Large intestine (tissue), 12 donors: ENCODE measurements at places on chromosomes 1 and 21. TPM values are rescaled to one million over a fixed set of nuclear protein-coding genes. Genes with fewer than 3 reads are reported as not detected.

The PGLYRP3 gene
- polyA plus RNA-seq, result not detected

GRCh38 chr1:198350456-198350855 is 190.0 kb downstream of the ATP6V1G3 start:
- no peak for DNase-seq

The LRRC71 gene
- 0.28 TPM for polyA plus RNA-seq

GRCh38 chr1:219938706-219939105 is 10.3 kb upstream of the SLC30A10 start:
- no peak for DNase-seq

DNA sequence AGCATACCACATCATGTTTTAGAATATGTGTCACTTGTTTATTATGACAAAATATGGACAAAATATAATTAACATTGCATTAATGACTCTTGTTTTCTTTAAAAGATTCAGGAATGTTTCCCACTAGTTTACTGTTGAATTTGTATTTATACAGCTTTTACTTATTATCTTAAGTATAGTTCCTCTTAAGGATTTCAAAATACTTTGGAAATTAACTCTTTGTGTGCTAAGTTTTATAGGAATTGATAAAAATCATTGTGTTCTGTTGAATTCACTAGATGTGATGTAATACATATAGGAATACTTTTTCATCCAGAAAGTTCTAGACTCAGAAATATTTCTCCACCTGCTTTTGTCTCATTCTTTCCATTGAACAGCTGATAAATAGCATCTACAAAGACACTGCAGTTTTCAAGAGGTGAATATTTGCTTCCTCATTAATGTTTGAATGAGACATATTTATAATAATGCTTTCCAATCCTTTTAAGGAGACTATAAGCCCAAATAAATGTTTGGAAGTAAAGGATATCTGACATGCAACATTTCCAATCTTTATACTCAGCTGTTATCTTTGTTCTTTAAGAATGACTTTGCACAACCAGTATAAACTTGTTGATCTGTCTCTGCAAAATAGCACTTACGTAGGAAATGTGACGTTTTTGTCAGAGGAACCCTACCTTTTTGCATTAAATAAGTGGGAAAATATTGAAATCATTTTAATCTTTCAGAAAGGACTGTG is 38.4 kb upstream of the SAMSN1 start:
- DNase-seq, result no peak

DNA sequence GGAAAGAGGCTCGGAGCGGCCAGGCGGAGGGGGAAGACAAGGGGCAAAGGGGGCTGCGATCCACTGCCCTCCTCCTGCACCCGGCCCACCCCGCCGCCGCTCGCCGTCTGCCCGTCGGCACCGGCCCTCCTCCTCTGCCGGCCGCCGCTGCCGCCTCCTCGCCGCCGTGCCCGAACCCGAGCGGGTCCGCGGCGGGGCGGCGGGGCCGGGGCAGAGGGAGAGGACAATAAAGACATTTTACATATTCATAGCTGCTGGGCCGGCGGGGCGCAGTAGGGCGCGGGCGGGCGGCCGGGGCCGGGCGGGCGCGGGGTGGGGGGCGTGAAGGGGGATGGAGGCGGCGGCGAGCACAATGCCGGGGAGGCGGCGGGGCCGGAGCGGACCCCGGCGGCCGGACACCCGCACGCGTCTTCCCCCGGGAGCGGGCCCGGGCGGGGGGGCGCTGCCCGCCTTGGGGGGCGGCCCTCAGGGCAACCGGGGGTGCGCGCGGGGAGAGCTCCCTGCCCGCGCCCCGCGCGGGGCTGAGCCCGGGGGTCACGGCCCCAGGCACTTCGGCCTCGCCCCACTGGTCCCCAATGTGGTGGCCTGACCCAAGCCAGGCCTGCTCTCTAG is 546 bp downstream of the POU2F1 start:
- no peak for DNase-seq

- DNase-seq, result no peak
Observed at GRCh38 chr21:35254006-35254764, 205.1 kb upstream of the RUNX1 start.

GRCh38 chr1:222547260-222547614 is 667 bp downstream of the HHIPL2 start:
- no peak for DNase-seq

DNA sequence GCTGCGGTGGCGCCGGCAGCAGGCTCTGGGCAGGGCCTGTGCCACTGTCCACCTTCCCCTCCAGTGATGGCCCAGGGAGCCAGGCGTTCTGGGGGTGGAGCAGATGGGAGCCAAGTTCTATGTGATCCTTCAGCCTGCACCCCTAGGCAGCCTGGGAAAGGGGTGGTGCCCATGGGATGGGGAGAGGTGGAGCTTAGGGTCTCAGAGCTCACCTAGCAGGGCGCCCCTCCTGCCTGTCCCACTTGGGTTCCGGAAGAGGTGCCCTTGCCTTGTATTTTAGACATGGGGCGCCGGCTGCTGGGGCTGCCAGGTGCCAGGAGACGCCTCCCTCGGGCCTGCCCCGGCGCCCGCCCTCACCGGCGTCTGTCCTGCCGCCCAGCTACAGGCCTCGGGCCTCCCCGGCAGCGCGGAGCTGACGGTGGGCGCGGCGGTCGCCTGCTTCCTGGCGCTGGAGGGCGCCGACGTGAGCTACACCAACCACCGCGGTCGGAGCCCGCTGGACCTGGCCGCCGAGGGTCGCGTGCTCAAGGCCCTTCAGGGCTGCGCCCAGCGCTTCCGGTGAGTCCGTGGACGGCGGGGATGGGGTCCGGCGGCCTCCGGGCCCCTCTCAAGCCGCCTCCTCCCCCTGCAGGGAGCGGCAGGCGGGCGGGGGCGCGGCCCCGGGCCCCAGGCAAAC is 3.1 kb upstream of the MMP23B start:
- DNase-seq, result no peak

The SPRR2A gene
- not detected for polyA plus RNA-seq

The LAD1 gene
- polyA plus RNA-seq, result 96.4 TPM

- DNase-seq, result no peak
Observed at GRCh38 chr1:75392278-75392677, 218.6 kb downstream of the SLC44A5 start.

- no peak for DNase-seq
Observed at GRCh38 chr1:165117482-165117881, 239.0 kb downstream of the LMX1A start.

The WNT9A gene
- polyA plus RNA-seq, result 5.1 TPM
